ENCODE measurements at places on chromosomes 1 and 21.

GRCh38 chr1:170049176-170049800 lies 25.2 kb downstream of the KIFAP3 start:
- H3K27me3 ChIP-seq, result no peaks in the 10 kb centered on the region
- H3K4me3 ChIP-seq, result no peak overlapping the region
- no peak overlapping the region for H3K27ac ChIP-seq
- DNase-seq, result no peak

GRCh38 chr21:44924606-44925377 lies 4.1 kb upstream of the ITGB2 start:
- H3K4me3 ChIP-seq, result peak overlapping the region; percentile 38
- H3K4me1 ChIP-seq, result peaks cover 47% of the 10 kb centered on the region
- no peak for DNase-seq
- no peaks in the 10 kb centered on the region for H3K36me3 ChIP-seq

GRCh38 chr1:72280711-72281110 lies 1.6 kb downstream of the NEGR1 start:
- H3K27me3 ChIP-seq, result no peaks in the 10 kb centered on the region
- DNase-seq, result no peak
- H3K4me1 ChIP-seq, result peaks cover 15% of the 10 kb centered on the region
- H3K36me3 ChIP-seq, result no peaks in the 10 kb centered on the region
- H3K27ac ChIP-seq, result no peak overlapping the region

DNA sequence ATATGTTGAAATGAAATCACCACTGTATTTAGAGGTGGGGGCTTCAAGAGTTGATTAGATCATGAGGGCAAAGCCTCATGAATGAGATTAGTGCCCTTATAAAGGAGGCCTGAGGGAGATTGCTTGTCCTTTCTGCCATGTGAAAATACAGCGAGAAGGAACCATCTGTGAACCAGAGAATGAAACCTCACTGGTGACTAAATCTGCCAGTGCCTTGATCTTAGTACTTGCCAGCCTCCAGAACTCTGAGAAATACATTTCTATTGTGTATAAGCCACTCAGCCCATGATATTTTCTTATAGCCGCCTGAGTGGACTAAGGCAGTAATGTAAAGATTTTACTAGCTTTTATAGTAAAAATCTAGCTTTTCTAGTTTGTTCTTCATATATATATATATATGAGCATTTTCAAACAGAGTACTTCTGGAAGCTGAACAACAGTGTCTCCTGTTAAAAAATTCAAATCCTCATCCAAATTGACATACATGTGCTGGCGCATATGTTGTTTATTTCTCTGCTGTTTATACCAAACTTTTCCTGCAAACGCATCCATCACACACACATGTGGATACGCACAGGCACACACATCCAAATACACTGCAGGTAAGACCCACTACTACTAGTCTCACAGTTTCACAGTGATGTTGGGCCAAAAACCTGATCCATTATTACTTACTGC lies 213.1 kb downstream of the RGS7 start:
- no peak overlapping the region for H3K4me3 ChIP-seq
- H3K36me3 ChIP-seq, result no peaks in the 10 kb centered on the region
- H3K27ac ChIP-seq, result no peak overlapping the region
- no peaks in the 10 kb centered on the region for H3K4me1 ChIP-seq
- DNase-seq, result no peak

- no peak for DNase-seq
- no peaks in the 10 kb centered on the region for H3K27me3 ChIP-seq
- no peaks in the 10 kb centered on the region for H3K4me1 ChIP-seq
- no peak overlapping the region for H3K27ac ChIP-seq
- H3K36me3 ChIP-seq, result no peaks in the 10 kb centered on the region
- no peak overlapping the region for H3K4me3 ChIP-seq
These were observed 258.6 kb downstream of the NPHP4 start for GRCh38 chr1:5733596-5733995.

- H3K27me3 ChIP-seq, result no peaks in the 10 kb centered on the region
- peak; percentile 76 for DNase-seq
- peaks cover 64% of the 10 kb centered on the region for H3K4me1 ChIP-seq
- H3K27ac ChIP-seq, result peak overlapping the region; percentile 92
- peak overlapping the region; percentile 33 for H3K4me3 ChIP-seq
- no peaks in the 10 kb centered on the region for H3K36me3 ChIP-seq
These were observed 338.1 kb upstream of the SNX7 start for GRCh38 chr1:98323388-98323787.

Measured in keratinocyte (primary cell).